ENCODE measurements at places on chromosomes 3 and 15. TPM values are rescaled to one million over a fixed set of nuclear protein-coding genes. Genes with fewer than 3 reads are reported as not detected.

DNA sequence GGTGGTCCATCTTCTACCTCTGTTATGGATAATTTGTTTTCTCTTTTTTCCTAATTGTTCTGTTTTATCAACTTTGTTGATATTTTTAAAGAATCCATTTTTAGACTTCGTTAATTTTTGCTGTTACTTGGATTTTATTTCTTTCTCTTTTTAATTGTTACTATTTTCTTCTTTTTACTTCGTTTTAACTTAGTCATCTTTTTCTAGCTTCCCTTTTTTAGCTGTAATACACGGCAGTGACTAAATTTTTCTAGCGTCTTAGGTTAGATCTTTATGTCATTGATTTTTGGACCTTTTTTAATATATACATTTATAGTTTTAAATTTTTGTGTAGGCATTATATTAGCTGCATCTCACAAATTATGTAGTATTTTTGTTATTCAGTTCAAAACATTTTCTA lies 33.1 kb downstream of the ARIH2 start:
- H3K27ac ChIP-seq: no peak overlapping the region
- DNase-seq: no peak
- peaks cover 26% of the 10 kb centered on the region for H3K36me3 ChIP-seq
- no peaks in the 10 kb centered on the region for H3K4me1 ChIP-seq

DNA sequence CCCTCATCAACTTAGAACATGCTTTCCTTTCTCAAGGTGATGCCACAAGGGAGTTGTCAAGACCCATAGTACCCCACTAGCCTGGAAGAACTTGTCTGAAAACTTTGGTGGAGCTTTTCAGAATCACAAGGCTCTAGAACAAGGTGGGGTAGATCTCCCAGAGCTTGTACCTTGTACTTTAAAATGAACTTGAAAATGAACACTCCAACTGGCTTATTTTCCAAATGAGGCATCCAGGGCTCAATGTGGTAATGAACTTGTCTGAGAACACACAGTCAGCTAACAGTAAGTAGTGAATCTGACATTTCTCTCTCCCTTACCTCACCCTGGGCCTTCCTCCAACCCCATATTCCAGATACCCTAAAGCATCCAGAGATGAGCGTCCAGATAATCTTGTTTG lies 81.8 kb upstream of the THBS1 start:
- no peak overlapping the region for H3K4me3 ChIP-seq
- no peaks in the 10 kb centered on the region for H3K36me3 ChIP-seq
- H3K4me1 ChIP-seq: no peaks in the 10 kb centered on the region

GRCh38 chr15:89179966-89180875 lies 41.2 kb downstream of the RLBP1 start:
- H3K4me1 ChIP-seq: peaks cover 14% of the 10 kb centered on the region
- DNase-seq: no peak
- H3K27ac ChIP-seq: peak overlapping the region; percentile 26
- H3K27me3 ChIP-seq: no peaks in the 10 kb centered on the region
- H3K36me3 ChIP-seq: peaks cover 35% of the 10 kb centered on the region
- H3K4me3 ChIP-seq: no peak overlapping the region

DNA sequence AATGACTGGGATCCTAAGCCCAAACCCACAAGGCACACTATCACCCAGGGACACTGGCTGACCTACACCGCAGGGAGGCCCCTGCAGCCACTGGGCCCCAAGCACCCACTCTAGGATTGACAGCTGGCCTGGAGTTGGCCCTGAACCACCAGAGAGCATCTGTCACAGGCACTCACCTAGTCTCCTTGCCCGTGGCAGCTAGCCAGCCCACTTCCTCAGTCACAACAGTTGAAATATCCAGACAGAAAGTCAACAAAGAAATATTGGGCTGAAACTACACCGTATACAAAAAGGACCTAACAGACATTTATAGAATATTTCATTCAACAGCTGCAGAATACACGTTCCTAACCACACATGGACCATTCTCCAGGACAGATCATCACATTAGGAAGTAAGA lies 5.2 kb upstream of the SPINK8 start:
- no peaks in the 10 kb centered on the region for H3K27me3 ChIP-seq
- H3K4me3 ChIP-seq: no peak overlapping the region
- DNase-seq: no peak
- H3K27ac ChIP-seq: no peak overlapping the region

DNA sequence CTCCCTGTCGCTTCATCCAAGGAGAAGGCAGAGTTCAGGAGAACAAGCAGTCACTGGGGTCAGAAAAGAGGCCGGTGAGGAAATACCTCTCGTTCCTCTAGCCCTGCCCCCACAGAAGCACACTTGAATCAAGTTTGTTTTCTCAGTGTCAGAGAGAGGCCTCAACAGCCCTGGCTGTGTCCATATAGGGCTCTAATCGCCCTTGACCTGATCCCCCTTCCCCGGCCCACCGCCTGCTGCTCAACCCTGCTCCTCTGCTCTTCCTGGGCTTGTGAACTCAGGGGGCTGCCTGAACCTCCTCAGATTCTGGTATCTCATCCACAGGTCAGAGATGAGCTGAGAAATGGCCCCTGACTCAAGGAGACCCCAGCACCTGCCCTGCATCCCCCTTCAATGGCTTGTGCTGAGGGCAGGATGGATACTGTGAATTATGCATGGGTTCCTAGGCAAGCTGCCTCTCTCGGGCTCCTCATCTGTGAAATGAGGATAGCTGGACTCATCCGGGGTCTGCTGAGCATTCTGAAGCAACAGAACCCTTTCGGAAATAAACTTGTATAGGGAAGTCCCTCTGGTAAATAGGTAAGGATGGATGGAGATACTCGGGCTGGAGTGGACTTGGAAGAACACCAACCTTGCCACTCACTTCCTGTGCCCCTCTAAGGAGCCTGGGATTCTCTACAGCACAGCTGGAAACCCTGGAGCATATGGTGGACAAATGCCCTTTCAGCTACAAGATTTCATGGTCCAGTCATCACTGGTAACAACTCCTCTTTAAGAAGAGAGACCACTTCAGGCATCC lies 147.5 kb downstream of the STT3B start:
- H3K27ac ChIP-seq: no peak overlapping the region
- H3K4me3 ChIP-seq: no peak overlapping the region
- H3K27me3 ChIP-seq: no peaks in the 10 kb centered on the region

GRCh38 chr3:173395073-173395411 lies 2.5 kb upstream of the NLGN1 start:
- H3K4me3 ChIP-seq: peak overlapping the region; percentile 54
- H3K27me3 ChIP-seq: no peaks in the 10 kb centered on the region

DNA sequence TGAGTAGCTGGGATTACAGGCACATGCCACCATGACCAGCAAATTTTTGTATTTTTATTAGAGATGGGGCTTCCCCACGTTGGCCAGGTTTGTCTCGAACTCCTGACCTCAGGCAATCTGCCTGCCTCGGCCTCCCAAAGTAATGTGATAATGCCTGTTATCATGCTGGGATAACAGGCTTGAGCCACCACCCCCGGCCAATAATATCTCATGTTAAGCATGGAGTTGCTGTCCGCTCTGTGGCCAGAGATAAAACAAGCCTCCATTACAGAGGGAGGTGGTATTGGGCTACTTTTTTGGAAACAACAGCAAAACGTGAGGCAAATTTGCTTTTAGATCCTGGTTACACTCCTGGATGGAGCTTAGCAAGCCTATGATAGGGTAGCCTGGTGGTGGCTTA lies 32.9 kb upstream of the ALG1L2 start:
- H3K27ac ChIP-seq: no peak overlapping the region
- no peaks in the 10 kb centered on the region for H3K4me1 ChIP-seq
- DNase-seq: no peak
- no peaks in the 10 kb centered on the region for H3K36me3 ChIP-seq
- no peaks in the 10 kb centered on the region for H3K27me3 ChIP-seq
- no peak overlapping the region for H3K4me3 ChIP-seq

EPHB1 gene
- total RNA-seq: 2.5 TPM

GRCh38 chr15:81442454-81442853 lies 68.4 kb upstream of the TMC3 start:
- no peaks in the 10 kb centered on the region for H3K4me1 ChIP-seq
- no peak overlapping the region for H3K27ac ChIP-seq
- H3K36me3 ChIP-seq: no peaks in the 10 kb centered on the region
- H3K4me3 ChIP-seq: no peak overlapping the region
- H3K27me3 ChIP-seq: no peaks in the 10 kb centered on the region

- peak overlapping the region; percentile 99 for H3K27ac ChIP-seq
- no peaks in the 10 kb centered on the region for H3K36me3 ChIP-seq
- DNase-seq: peak; percentile 53
- no peaks in the 10 kb centered on the region for H3K27me3 ChIP-seq
- H3K4me1 ChIP-seq: peaks cover 4% of the 10 kb centered on the region
- H3K4me3 ChIP-seq: peak overlapping the region; percentile 91
Measured at GRCh38 chr3:9399746-9400145, 2.3 kb downstream of the SETD5 start.

DNA sequence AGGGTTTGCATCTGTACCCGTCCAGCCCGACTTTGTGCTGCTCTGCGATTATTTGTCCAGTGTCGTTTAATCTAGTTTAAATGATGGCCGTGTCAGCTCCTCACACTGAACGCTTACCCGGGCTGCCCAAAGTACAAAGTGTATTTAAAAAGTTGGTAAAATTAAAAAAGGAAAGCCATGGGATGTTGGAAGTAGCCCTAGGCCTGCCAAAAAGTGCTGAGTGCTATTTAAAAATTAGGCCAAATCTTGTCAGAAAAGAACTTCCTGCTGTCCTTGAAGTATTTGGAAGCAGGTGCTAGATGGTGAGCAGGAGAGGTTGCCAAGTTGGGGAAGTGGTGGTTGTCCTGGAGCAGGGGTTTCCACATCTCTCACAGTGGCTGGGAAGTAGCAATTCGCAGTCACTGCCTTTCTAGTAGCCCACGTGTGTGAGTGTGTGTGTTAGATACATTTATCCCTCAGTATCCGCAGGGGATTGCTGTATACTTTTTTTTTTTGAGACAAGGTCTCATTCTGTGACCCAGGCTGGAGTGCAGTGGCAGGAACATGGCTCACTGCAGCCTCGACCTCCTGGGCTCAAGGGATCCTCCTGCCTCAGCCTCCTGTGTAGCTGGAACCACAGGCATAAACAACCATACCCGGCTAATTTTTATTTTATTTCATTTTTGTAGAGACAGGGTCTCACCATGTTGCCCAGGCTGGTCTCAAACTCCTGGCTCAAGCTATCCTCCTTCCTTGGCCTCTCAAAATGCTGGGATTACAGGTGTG lies 664 bp downstream of the PPCDC start:
- peak overlapping the region; percentile 93 for H3K27ac ChIP-seq
- no peaks in the 10 kb centered on the region for H3K27me3 ChIP-seq
- no peaks in the 10 kb centered on the region for H3K36me3 ChIP-seq
- H3K4me3 ChIP-seq: peak overlapping the region; percentile 62
- no peaks in the 10 kb centered on the region for H3K4me1 ChIP-seq

MOBP gene
- 0.87 TPM for total RNA-seq

- DNase-seq: no peak
- no peak overlapping the region for H3K4me3 ChIP-seq
- no peaks in the 10 kb centered on the region for H3K27me3 ChIP-seq
Measured at GRCh38 chr15:53535886-53536285, 223.6 kb downstream of the WDR72 start.

GRCh38 chr3:74423867-74424266 lies 190.6 kb downstream of the CNTN3 start:
- H3K4me3 ChIP-seq: no peak overlapping the region
- DNase-seq: no peak
- no peaks in the 10 kb centered on the region for H3K36me3 ChIP-seq
- no peaks in the 10 kb centered on the region for H3K27me3 ChIP-seq

CLRN1 gene
- not detected for total RNA-seq

- H3K4me3 ChIP-seq: no peak overlapping the region
- H3K36me3 ChIP-seq: no peaks in the 10 kb centered on the region
- no peaks in the 10 kb centered on the region for H3K27me3 ChIP-seq
- DNase-seq: no peak
- H3K4me1 ChIP-seq: no peaks in the 10 kb centered on the region
Measured at GRCh38 chr15:72786676-72787345, 3.3 kb upstream of the ADPGK start.

DNA sequence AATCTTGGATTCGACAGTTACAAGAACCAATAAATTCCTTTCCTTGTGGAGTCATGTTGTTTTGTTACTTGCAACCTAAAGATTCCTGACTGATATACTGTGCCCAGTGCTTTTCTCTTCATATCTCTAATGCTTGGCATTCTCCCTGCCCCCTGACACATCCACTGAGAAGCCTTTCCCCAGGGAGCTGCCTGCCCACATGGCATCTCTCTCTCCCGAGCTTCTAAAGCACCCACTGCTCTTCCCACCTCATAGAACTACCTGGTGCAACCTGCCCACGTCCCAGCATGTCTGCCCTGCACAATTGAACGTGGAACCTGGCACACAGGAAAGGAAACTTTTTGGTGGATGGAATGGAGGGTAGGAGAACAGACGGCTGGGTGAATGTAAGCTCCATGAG lies 6.8 kb downstream of the CYP8B1 start:
- DNase-seq: no peak
- no peaks in the 10 kb centered on the region for H3K27me3 ChIP-seq
- no peaks in the 10 kb centered on the region for H3K36me3 ChIP-seq

TRAT1 gene
- total RNA-seq: not detected

DNA sequence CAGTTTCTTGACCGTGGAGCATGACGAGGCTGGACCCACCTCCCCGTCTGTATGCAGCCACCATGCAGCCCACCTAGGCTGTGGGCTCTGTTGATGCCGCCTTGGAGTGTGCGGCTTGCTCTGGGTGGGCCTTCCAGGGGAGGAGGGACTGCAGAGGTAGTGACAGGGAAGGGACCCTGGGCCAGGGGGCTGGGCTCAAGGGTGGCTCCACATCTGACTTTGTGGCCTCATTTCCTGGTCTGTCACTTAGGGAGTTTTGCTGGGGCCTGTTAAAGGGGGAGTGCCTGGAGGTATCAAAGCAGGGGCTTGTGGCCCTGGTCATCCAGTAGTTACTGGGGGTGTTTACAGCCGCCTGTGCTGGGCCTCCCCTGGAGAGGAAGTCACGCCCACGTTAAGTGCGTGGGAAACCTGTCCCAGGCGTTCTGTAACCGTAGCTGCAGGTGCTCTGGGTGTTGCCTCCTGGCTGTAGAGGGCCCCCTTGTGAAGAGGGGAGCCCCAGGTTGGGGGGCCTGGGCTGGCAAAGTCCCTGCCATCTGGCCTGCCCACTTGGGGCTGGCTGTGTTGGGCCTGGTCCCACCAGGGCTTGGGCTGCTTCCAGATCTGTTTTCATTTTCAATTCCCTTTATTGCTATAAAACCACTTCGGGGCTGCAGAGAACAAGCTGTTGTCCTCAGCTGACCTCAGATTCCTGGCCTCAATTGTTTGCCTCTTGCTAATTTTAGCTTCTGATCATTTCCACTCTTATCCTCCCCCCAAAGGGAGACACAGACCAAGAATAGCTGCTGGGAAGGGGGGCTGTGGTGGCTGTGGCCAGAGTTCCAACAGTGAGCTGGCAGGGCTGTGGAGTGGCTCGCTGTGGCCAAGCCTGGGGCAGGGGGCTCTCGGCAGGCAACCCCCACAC lies 26.5 kb downstream of the KLF13 start:
- H3K27me3 ChIP-seq: no peaks in the 10 kb centered on the region
- H3K27ac ChIP-seq: peak overlapping the region; percentile 92
- peaks cover 100% of the 10 kb centered on the region for H3K4me1 ChIP-seq
- peak; percentile 76 for DNase-seq

- no peaks in the 10 kb centered on the region for H3K36me3 ChIP-seq
- H3K27ac ChIP-seq: no peak overlapping the region
- no peak for DNase-seq
- no peak overlapping the region for H3K4me3 ChIP-seq
- H3K4me1 ChIP-seq: peaks cover 6% of the 10 kb centered on the region
Measured at GRCh38 chr3:55521738-55522421, 34.8 kb upstream of the WNT5A start.

GRCh38 chr3:141735770-141736465 lies 2.2 kb upstream of the RNF7 start:
- no peak overlapping the region for H3K27ac ChIP-seq
- H3K36me3 ChIP-seq: no peaks in the 10 kb centered on the region
- no peaks in the 10 kb centered on the region for H3K27me3 ChIP-seq
- peaks cover 20% of the 10 kb centered on the region for H3K4me1 ChIP-seq

KNG1 gene
- not detected for total RNA-seq

- no peaks in the 10 kb centered on the region for H3K36me3 ChIP-seq
- DNase-seq: no peak
Measured at GRCh38 chr3:23911397-23911796, 5.4 kb downstream of the NKIRAS1 start.

AGTR1 gene
- total RNA-seq: 38.5 TPM

PRR20G gene
- total RNA-seq: not detected
